ENCODE measurements at places on chromosomes 6 and 20.

DNA sequence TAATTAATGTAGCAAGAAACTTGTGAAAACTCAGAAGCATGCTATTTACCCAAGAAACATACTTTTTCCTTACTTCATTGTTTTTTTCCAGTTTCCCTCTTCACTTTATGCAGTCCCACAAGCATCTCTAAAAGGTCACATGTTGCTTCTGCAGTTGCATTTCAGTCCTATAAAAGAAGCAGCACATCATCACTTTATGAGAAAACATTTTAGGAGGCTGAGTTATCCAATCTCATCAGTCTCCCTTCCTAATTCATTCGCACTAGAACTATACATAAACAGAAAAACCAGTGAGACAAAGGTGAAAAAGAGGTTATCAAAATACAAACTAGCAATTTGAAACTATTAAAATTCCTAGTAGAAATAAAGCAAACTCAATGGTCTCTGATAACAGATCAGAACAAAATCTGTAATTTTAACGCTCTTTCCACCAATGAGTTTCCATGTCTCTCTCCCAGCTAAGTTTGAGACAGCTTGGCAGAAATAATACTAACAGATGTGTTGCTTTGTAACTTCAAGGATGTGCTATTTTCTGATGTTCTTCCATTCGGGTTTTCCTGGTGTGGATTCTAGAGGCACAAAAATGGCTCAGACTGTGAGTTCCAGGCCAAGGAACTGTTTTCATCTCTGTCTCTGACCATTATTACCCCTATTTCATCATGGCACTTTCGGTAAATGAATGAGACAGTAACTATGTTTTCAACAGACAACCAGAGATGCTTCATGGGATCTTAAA, 48.4 kb downstream of the ZHX3 start:
- no peak for DNase-seq

- no peak for DNase-seq
Observed at GRCh38 chr6:137277971-137278637, 58.9 kb upstream of the IFNGR1 start.

DNA sequence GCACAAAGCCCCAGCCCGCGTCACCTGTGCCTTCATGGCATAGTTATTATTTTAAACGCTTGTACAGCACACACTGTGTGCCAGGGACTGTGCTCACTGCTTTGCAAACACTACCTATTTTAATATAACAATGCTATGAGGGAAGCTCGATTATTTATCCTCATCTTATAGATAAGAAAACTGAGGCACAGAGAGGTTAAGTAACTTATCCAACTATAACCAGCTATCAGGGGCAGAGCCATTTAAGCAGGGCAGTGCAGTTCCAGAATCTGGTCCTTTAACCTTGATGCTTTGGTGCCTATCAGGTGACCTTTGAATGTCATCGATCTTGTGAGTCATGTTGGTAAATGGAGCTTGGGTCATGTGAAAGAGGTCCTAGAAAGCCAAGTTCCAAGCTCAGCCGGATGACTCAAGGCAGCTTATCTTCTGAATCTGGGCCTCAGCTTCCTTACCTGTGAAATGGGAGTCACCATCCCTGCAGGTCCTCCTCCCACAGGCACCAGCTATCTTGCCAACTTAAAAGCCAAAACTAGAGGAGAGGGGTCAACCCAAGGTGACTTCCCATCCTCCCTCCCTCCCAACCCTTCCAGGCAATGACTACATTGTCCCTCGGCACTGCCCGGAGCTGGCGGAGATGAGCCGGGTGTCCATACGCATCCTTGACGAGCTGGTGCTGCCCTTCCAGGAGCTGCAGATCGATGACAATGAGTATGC, 56.4 kb upstream of the TTPAL start:
- no peak for DNase-seq

- peak; percentile 72 for DNase-seq
Observed at GRCh38 chr6:169669147-169669546, 32.7 kb downstream of the WDR27 start.

GRCh38 chr6:89357390-89357789, 4.9 kb upstream of the UBE2J1 start:
- no peak for DNase-seq
